Kidney epithelial cell (primary cell): ENCODE measurements at places on chromosomes 12 and 14. TPM values are rescaled to one million over a fixed set of nuclear protein-coding genes. Genes with fewer than 3 reads are reported as not detected.
A peak's percentile ranks its signal among the peaks of the same experiment; 100 is the strongest.

DNA sequence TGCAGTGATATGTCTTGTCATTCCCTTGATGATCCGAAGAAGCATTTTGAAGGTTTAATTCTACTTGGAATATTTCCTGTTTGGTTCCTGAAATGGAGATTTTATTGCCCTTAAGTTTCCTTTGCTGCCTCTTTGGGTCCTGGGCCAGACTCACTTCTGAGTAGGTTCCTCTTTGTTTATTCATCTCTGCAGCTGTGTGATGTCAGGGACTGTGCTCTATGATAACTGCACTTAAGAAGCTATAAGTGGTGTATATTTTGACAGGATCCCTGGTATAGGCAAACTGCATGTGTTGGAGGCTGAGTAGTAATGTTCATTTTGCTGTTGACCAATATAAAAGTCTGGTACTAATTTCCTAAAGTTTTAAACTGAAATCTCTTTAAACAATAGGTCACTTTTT is at the start of gene KLRC4:
TSS of gene KLRC4 (minus strand) at position 366 of the 400 bp plus-strand sequence. CDS start at position 184, 182 bp downstream.
- DNase-seq, result no peak

- peak; percentile 99 for DNase-seq
Observed at GRCh38 chr12:42756841-42757623, 167.5 kb upstream of the PRICKLE1 start.

DNA sequence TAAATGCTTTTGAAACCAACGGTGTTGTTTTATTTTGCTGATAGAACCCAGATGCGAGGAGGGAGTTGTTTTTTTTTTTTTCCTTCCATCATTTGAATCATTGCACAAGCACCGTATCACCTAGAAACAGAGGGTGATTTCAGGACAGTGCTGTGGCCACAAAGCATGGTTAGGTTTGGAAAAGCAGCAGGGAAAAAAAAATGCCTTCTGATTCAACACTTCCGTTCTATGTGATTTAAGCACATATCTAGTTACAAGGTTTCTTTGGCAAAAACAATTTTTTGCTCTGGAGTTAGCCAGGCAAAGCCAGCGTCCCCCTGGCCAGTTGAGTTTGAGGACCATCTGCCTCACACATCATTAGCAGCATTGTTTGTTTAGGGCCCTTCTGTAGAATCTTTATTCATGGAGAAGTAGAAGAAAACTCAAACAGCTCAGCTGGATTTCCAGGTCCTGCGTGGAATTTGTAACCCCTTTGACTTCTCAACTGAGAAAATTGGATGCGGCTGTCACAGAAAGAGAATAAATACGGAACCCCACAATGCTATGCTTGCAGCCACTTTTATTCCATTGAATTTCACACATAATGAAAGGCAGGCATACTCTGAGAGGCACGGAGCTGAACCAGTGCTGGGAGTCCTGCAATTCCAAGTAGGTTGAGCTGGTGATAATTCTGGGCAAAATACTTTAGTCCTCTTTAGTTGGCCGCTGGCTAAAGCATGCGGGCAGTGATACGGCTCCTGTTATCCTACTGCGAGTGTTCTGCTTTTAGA is 17.0 kb upstream of the WNT5B start:
- no peak for DNase-seq

BCL11B gene
- 2.1 and 2.3 TPM in 2 replicates for total RNA-seq

RALGAPA1 gene
- 31.1 and 44.4 TPM in 2 replicates for total RNA-seq

DNA sequence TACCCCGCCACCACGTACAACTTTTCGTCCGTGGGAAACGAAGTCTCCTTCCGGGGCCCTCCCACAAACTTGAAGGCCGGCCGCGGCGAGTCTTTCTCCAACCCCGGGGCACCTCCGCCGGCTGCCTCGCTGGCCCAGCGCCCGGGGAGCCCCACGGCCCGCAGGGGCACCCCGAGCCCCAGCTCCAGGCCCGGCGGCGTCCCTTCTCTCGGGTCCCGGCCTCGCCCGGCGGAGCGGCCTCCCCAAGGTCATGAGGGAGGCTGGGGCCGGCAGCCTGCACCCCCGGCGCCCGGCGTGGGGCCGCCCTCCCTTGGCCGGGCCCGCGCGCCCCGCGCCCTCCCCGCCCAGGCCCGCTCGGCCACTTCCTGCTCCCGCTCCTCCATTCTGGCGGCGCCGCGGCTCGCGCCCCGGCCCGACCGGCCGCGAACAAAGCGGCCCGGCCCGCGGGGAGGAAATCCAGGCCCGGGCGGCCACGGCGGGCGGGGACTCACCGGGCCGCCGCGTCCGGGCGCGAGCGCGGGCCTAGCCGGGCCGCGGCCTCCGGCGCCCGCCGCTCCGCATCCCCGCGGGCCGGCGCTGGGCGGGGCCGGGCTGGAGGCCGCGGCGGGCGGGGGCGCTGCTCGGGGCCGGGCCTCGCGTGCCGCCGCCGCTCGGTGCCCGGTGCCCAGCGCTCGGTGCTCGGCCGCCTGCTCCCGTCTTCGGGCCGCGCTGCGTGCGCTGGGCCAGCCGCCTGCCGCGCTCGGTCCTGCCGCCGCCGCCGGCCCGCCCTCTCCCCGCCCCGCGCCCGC is at the start of gene AKT1:
TSS of gene AKT1 (minus strand) at position 756 of the 788 bp plus-strand sequence. CDS start 3,105 bp downstream, outside the sequence.
- DNase-seq, result no peak

GRCh38 chr12:102429211-102430154 is 50.9 kb downstream of the IGF1 start:
- DNase-seq, result no peak

DNA sequence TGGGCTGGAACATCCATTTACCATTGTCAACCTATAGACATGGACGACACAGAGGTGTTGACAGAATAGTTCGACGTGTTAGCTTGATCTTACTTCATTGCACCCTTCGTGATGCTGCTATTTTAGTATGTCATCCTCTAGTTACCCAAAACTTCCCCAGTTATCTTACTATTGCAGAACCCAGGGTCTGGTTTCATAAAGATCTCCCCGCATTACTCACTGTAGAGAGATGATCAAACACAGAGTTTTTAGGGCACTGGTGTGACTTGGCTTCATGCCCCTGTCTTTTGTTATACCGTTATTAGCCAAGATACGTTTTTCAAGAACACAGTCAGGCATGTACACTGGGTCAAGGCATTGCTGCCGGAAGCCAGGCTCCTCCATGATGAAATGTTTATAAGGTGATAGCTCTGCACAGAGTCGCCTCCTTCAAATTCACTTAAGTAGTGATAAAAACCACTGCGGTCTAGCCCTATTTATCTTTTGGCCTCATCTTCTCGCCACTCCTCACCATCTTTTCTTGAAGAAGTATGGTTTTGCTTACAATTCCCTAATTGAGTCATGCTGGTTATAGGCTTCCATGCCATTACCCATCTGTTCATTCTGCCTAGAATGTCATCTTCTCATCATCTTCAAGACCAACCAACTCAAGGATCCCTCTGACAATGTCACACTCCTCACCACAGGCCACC is 1127.9 kb downstream of the VRK1 start:
- no peak for DNase-seq

- DNase-seq, result no peak
Observed at GRCh38 chr12:117127933-117128823, 29.0 kb upstream of the TESC start.

GRCh38 chr12:57524814-57525614 is 2.4 kb downstream of the MBD6 start:
- no peak for DNase-seq

DNA sequence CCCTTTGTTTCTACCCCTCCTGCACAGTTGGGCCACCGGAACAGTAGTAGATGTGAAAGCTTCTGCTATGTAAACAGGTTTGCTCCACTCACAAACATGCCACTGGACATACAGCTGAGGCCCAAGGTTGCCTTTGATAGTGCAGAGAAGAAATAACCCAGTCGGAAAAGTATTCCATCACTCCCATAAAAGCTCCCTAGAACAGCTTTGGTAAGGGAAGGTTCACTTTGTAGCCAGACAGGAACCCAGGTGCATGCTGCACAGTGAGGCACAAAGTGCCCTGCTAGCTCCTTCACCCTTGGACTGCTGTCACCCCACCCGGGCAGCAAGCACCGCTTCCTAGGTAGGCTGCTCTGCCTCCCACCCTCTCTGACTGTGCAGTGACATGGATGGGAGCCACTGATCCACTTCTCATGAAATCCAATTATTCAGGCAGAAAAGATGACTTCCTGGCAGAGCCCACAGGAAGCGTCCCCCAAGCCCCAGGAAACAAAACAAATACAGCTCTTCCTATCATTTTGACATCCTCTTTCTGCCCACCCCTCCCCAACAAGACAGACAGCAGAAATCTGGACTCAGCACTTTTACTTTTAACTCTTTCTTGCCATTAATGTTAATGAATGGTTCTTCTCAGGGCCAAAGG is 100.2 kb downstream of the SRGAP1 start:
- no peak for DNase-seq

CACNA1C gene
- 0.55 and 1.3 TPM in 2 replicates for total RNA-seq

WIF1 gene
- not detected in 2 replicates for total RNA-seq

MRPL52 gene
- total RNA-seq, result 102 and 362 TPM in 2 replicates

- no peak for DNase-seq
Observed at GRCh38 chr12:69274861-69275260, 35.5 kb downstream of the CPSF6 start.

- DNase-seq, result no peak
Observed at GRCh38 chr12:43333644-43334043, 218.4 kb downstream of the ADAMTS20 start.

- no peak for DNase-seq
Observed at GRCh38 chr12:7292300-7292699, 11.6 kb upstream of the ACSM4 start.

DNA sequence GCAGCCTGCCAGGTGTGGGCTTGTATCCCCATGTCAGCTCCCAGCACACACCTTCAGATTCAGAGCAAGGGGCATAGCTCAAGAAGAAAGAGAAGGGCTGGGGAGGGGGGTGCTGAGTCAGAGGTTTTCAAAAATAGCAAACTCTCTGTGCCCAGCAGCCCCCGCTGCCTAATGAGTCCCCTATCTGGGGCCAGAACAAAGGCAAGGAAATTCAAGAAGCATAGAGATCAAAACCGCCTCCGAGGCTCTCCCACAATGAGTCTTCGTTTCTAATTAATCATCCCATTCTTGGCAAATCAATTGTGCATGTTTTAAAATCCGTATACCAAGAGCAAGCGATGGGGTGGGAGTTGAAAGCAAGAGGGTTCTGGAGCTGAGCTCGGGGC is 19.5 kb upstream of the CMKLR1 start:
- no peak for DNase-seq

GRCh38 chr12:42696406-42697149 is 107.0 kb upstream of the PRICKLE1 start:
- DNase-seq, result no peak

DNA sequence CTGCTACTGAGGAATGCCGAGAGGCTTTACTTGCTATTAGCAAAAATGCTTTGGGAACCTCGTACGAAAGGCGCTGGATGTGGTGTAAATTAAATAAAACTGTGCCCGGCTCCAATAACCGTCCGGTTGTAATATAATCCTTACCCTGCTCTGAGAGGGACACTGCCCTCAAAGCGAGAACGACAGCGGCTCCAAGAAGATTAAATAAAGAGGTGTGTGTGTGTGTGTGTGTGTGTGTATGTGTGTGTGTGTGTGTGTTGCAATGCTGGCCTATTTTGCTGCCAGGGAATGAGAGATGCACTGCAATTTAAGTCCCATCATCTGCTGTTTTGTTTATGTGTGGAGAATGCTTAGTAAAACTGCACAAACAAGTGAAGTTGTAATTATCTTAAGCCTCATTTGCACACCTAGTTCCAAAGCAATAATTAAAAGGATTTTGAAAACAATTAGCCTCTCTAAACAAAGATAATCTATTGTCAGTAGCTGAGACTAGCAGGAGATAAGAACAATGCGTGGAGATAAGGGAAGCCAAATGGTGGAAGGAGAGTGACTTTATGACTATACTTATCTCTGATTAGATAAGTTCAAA is 1.2 kb upstream of the SIX1 start:
- DNase-seq, result no peak

DNA sequence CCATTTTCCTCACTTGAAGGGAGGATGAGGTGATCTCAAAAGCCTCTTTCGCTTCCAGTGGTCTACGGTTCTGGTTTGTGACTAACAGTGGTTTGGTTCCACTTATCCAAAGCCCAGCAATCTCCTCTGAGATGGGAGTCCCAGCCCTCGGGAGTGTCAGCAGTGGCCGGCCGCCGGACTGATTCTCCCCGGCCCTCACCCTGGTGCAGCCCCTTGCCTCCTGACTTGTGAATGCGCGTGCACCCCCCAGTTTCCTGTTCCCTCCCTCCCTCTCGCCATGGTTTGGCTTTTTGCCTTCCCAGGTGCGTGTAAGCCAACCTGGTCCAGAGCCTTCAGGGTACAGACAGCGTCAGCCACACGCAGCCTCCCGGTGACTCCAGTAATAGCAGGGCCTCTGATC is 74.5 kb downstream of the B4GALNT3 start:
- DNase-seq, result no peak
